ENCODE measurements at places on chromosomes 6 and 20.

DNA sequence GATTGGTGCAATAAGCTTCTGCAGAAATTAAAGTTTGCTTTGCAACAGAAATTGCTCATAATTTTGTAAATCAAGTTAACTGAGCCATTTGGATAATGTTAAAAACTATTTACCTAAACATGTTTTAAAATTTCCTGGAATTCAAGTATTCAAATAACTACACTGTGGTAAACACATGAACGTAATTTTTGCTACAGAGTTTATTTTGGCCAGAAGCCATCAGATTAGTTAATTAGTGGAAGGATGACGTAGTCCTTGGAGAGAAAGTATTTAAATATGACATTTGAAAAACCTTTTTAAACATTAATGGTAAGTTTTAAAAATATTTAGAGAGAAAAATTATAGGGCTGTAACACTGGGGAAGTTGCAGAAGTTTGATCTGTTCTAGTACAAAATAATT is 121.2 kb upstream of the UST start:
- no peak for DNase-seq

- DNase-seq, result no peak
Measured at GRCh38 chr6:93398723-93399122, 20.6 kb downstream of the EPHA7 start.

DNA sequence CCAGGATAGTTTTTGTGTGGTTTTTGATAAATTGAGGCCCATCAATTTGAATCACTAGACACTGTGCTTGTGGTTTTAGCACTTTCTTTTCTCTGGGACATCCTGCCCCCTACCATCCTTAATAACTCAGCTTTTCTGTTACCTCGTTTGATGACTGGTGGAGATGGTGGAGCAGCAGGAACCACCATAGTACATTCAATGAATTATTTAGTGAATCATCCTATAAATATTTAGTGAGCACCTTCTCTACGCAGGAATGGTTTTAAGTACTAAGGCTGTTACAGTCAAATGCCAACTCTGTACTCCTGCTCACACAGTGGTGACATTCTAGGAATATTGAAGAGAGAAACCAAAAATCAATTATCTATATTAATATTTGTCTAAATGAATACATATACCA is 585.2 kb downstream of the HAO1 start:
- no peak for DNase-seq

- no peak for DNase-seq
Measured at GRCh38 chr6:17265570-17265969, 15.6 kb upstream of the RBM24 start.

DNA sequence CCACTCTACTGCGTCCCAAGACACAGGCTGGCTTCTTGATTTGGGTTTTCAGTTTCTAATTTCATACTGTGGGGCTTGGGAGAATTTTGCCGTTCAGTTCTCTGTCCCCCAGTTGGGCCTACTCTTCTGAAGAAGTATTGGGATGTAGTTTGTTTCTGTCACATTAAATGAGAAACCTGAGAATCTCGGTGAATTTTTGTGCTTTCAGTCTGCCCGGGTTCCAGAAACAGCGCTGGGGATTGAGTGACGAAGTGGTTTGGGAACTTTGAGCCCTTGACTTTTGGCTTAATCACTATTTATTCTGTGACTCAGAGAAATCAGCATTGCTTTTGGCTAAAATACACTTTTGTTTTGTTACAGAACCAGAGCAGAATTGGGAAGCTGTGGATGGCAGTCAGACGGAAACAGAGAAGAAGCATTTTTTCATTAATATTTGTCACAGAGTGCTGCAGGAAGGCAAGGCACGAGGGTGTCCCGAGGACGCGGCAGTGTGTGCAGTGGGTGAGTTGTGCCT is 74.0 kb downstream of the IGF2R start:
- no peak for DNase-seq

- DNase-seq, result no peak
Measured at GRCh38 chr6:24606200-24606930, 39.6 kb downstream of the KIAA0319 start.

GRCh38 chr6:15574486-15574885 is 88.3 kb downstream of the DTNBP1 start:
- DNase-seq, result no peak

- no peak for DNase-seq
Measured at GRCh38 chr6:139912735-139913400, 538.4 kb upstream of the CITED2 start.

DNA sequence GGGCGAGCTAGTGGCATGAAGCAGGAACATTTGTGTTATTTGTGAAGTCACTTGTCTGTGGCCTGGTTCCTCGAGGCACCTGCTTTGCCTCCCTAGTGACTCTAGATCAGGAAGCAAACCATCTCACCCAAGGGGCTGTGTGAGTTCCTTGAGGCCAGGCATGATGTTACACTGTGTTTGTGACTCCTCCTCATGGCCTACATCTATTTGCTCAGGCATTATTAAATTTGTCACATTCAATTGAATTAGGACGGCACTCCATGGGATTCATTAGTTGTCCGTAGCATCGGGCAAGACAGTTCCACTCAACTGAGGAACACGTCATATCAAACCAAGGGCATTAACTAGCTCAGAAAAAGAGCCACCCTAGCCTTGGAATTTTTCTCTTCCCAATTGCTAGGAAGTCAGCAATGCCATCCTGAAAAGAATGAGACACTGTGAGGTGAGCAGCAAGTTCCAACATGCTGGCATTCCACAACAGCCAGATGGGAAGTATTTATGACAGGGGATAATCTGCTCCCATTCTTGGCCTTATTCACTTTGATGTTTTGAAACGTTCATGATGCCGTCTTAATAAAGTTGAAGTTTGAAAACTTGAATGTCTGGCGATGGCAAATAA is 17.2 kb downstream of the TMEM200A start:
- DNase-seq, result no peak

- DNase-seq, result no peak
Measured at GRCh38 chr6:53300656-53301551, 47.8 kb downstream of the ELOVL5 start.

DNA sequence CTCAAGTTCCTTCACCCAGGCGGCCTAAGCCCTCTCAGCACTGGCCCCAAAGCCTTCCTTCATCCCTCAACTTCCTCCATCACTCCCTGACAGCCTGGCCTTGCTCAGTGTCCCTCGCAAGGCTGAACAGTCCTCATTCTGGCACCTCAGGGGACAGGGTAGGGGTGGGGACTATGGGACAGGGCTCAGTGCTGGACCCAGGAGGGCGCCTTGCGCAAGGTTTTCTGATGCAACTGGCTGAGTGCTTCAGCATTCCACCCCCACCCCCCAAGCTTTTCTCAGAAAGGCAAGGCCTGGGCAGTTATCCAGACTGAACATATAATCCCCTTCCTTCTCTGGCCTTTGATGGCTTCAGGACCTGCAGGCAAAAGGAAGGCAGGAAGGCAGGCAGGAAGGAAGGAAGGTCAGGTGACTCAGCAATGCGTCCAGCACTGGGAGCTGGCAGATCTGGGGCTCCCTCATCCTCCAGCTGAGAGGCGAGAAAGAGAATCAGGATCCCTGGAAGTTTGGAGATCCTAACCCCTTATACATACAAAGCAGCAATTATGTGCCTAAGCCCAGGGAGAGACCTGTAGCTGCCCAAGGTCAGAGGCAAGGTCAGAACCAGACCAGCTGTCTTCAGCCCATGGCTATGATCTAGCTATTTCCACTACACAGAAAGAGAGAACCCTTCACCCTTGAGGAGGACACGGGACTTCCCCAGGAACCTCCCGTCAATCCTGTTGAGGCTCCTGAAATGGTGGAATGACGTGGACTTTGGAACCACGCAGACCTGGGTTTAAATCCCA is 8.6 kb upstream of the TRIB3 start:
- no peak for DNase-seq

- DNase-seq, result no peak
Measured at GRCh38 chr20:21270806-21271205, 32.3 kb upstream of the XRN2 start.

- DNase-seq, result no peak
Measured at GRCh38 chr6:24382220-24382540, 20.6 kb upstream of the MRS2 start.

- no peak for DNase-seq
Measured at GRCh38 chr20:16057651-16058050, 515.6 kb downstream of the KIF16B start.

GRCh38 chr6:137291441-137291840 is 72.3 kb upstream of the IFNGR1 start:
- DNase-seq, result no peak

- no peak for DNase-seq
Measured at GRCh38 chr6:156944412-156944811, 167.2 kb downstream of the ARID1B start.

Measured in stimulated activated CD4-positive, alpha-beta T cell treated with anti-CD3 and anti-CD28 coated beads, TNF-alpha, amount 100 ng/mL, for 1 hour (primary cell).